MV-4-11 (cell line): ENCODE measurements at places on chromosomes 1 and 21.

GRCh38 chr1:185351734-185352466 is 34.9 kb upstream of the IVNS1ABP start:
- DNase-seq, result no peak

- no peak for DNase-seq
Observed at GRCh38 chr1:8572106-8572505, 245.3 kb downstream of the RERE start.

- DNase-seq, result no peak
Observed at GRCh38 chr21:43983860-43984420, 28.2 kb upstream of the TRAPPC10 start.

- DNase-seq, result peak; percentile 8
Observed at GRCh38 chr1:167244244-167244643, 23.6 kb downstream of the POU2F1 start.

GRCh38 chr1:107599220-107599619 is 365.8 kb downstream of the VAV3 start:
- DNase-seq, result no peak

DNA sequence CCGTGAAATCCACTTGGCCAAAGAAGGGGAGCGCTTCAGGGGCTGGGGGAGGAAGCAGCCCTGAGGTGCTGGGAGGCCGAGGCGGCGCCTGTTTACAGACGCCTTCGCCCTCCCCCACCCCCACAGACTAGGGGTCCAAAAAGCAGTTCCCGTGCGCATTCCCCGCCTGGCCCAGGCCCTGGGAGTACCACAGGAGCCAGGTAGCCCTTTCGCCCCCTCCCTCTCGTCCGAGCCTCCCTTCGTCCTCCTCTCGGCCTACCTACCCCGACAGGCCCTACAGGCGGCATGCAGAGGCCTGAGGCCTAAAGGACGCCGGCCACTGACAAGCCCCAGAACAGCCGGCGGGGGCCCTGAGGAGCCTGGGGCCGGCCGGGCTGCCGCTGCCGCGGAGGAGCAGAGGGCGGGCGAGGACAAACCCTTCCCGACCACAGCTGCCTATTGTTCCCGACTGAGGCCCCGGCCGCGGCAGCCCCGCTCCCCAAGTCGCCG is 522 bp downstream of the RC3H1 start:
- DNase-seq, result peak; percentile 18

GRCh38 chr21:25179116-25179515 is 428.2 kb downstream of the MRPL39 start:
- DNase-seq, result peak; percentile 89

GRCh38 chr1:169741666-169742394 is 8.0 kb upstream of the SELE start:
- DNase-seq, result no peak

- DNase-seq, result no peak
Observed at GRCh38 chr21:46004168-46004861, 22.7 kb downstream of the COL6A1 start.

DNA sequence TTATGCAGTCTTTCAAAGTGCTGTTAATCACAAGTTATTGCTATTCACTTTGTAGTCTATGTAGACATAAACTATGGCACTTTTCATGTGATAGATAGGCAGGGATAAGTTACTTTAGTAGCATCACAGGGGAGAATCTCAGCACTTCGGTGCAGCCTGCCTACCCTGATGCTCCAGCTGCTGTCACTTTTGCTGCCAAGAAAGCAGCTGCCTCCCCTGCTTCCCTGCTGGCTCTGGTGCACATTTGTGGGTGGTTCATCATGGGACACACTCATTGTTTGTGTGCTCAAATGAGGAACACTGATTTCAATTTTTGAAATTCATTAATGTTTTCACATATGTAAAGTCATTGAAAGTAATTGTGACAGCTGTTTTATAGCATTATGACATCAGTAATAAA is 272.6 kb downstream of the S1PR1 start:
- DNase-seq, result no peak

DNA sequence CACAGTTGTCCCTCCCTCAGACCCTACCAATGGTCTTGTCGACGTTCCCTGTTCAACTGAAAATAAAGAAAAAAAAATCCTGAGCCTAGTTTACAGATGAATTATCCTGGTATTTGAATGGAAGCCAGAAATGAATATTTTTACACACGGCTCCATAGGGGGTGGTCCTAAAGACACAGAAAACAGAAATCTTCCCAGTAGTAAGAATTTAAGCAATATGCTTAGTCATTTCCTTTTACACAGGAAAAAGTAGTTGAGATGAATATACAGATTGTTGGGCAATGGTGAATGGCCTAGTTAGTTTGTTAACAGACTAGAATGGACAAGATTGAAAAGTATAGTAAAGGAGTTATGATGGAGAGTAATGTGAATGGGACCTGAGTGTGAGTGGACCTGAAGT is 67.4 kb downstream of the RGS18 start:
- peak; percentile 84 for DNase-seq
